ENCODE measurements at places on chromosomes 4 and X. TPM values are rescaled to one million over a fixed set of nuclear protein-coding genes. Genes with fewer than 3 reads are reported as not detected.
A peak's percentile ranks its signal among the peaks of the same experiment; 100 is the strongest.

The GRIA3 gene
- 0.45 TPM for polyA plus RNA-seq

DNA sequence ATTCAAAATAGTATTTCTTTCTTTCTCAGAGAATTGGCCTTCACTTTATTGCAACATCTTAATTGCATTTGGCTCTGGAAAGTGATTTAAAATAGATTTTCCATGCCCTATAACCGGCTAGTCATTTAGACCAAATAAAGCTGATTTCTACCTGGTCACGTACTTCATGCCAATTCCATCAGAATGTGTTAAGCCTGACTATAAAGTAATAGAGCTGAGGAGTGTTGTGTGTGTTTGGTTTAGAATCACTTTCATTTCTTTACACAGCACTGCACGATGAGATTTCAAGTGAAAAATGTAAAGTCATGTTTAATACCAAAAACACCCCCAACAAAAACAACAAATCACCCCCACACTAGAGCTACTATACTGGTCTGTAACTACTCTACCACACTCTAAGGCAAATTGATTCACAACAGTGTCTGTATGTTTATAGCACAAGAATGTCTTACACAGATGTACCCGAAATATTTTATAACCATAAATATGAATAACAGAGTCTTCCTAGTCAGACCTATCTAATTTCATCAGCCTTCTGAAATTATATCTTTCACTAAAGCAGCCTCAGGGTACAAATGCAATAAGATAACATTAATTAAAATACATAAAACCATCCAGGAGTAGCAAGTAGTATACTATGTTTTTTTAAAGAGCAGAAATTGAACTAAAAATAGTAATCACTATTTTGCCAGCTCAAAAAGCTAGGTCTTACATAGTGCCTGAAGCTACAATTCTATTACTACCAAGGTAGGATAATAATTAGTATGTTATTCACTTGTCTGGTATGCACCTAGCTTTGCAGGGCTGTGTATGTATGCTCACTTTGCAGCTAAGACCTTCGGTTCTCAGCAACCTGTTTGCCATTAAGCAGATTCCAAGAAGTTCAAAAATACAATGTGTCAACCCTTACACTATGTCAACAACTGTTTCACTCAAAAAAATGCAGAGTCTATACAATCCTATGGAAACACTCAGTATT is 28.4 kb downstream of the APBB2 start:
- no peak for DNase-seq

- no peak for DNase-seq
Observed at GRCh38 chr4:8005814-8006215, 66.2 kb upstream of the AFAP1 start.

The TCEAL3 gene
- 24.8 TPM for polyA plus RNA-seq

DNA sequence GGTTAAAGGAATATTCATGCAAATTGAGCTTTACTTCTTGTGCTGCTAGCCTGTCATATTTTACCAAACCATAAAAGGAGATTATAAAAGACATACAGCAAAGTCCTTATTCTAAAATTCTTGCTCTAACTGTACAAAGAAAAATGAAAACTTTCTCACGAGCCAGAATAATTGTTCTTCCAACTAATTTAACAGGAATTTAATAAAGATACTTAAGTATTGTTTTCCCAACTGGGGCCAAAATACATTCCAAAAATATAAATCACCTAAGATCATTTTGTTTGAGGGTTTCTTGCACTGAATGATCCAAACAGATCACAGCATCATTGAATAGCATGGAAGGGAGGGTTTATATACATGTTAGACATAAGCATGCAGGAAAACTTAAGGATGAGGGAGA is 127.1 kb upstream of the PCDH18 start:
- DNase-seq = no peak

DNA sequence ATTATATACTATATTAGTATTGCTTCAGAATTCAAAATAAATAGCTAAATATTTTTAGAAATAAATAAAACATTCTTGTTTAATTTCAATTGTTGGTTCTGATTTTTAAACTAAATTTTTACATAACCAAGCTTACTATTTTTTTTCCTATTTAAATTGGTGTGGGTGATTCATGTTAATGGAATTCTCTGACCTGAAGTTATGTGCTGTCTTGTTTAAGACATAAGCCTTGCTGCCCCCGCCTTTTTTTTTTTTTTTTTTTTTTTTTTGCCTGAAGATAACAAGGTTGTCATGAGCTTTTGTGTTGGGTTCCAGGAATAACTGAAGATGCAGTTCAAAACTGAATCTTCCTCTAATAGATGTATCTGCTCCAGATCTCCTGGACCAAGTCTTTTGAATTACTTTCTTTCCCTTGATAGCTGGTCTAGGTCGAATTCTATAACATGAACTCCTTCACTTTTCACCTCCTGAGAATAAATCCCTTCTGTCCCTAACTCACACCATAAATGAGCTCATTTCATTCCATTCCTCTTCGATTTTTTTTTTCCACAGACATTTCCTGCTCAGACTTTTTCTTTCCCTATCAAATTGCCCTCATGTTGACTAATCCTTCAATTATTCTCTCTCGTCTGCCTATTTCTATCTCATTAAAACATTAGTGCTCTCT is 261.5 kb upstream of the FTHL17 start:
- DNase-seq = no peak

DNA sequence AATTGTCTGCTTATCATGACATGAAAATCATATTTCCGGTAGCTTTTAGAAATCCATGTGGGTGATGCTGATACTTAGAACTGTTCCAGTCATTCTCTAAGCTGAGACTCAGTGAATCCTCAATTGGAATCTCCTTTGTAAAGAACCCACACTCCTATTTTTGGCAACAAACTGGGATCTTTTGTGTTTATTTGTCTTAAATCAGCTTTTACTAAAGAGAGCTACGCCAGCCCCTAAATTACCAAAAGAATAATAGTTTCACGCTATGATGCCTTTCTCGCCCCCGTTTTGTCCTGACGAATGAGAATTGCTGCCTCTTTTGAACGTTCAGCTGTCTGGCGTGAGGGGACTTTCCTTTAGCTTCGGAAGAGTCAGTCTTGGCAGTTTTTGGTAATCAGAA is 195.9 kb downstream of the SHOX start:
- DNase-seq = no peak

DNA sequence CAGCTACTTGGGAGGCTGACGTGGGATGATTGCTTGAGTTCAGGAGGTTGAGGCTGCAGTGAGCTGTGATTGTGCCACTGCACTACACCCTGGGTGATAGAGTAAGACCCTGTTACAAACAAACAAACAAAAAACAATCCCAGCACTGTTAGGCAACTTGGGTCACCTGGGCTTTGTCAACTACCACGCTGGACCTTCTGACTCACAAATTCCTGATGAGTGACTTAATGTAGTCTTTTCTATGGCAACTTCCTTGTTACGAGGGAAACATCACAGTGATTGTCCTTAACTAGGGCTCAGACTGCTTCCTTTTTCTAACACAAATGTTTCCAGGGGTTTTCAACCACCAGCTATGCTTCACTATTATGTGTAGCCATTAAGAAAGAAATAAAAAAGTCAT is 128.8 kb upstream of the GPC4 start:
- DNase-seq = no peak

The IRS4 gene
- polyA plus RNA-seq = 1.9 TPM

DNA sequence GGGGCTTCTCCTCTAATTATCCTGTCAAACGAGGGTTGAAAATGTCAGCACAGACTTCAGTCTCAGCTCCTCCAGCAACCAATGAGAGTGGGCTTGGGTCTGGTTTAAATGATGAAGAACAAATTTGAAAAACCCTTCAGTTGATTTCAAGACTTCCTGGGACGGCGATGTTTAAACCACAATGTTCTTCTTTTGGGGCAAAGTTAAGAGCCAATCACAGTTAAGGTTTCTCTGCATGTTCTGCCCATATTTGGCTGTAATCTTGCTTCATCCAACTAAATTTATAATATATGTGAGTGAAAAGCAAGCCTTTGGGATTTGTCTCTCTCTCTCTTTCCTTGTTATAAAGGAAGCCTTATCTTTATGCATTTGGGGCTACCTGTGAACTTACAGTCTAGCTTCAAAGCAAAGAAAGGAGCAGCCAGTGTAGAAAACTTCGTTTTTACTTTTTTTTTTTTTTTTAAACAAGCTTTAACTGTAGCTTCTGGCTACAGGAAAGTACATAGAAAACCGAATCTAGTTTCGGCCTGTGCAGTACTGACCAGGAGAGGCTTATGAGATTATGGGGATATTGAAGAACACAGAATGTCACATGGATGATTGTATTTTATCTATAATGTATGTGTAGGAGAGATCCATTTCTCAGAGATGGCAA is 46.8 kb upstream of the FAM9C start:
- DNase-seq = no peak

DNA sequence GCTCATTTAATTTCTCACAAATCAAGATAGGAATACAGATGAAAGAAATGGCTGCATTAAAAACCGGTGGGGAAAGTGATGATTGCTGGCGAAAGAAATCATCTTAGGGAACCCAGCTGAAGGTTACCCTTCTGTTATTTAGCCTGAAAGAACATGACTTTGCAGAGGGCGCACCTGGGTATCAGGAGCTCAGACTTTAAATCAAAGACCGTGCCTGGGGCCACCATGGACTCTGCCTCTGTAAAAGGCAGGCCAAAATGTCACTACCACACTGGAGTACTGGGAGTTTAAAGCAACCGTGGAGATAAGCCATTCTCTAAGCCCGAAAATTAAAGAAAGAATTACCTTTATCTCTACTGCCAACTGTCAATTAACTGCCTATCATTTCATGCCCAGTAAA is 24.3 kb downstream of the GPC3 start:
- DNase-seq = no peak

The TMPRSS11D gene
- 0.48 TPM for polyA plus RNA-seq

- no peak for DNase-seq
Observed at GRCh38 chr4:85522836-85523235, 47.9 kb downstream of the ARHGAP24 start.

DNA sequence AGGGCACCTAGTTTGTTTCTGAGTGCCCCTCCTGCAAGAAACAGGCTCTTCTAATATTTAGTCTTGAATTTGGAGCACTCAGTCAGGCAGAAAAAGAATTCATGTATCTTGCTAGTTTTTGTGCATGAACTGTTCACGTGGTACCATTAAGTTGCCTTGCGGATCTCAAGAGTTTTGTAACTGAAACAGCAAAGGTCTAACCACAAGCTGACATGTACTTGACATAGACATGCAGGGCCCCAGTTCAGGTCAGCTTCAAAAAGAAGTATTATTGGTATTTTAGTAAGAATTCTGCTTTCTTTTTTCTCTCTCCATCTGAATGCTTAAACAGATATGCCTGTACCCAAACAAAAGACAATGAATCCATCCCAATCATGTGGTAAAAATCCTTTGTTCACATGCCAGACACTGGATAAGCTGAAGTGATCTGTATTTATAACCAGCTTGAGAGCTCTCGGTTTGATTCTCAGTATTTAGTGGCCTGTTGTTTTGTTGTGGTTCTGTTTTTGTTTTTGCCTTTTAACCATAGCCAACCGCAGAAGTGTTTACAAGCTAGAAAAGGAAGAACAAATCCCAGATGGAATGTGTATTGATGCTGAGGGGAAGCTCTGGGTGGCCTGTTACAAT is 13.0 kb downstream of the RGN start:
- no peak for DNase-seq

GRCh38 chr4:27921231-27921630 is 1060.6 kb downstream of the STIM2 start:
- no peak for DNase-seq

The MAMLD1 gene
- 14.3 TPM for polyA plus RNA-seq

GRCh38 chr4:18247189-18247588 is 225.6 kb upstream of the LCORL start:
- no peak for DNase-seq

DNA sequence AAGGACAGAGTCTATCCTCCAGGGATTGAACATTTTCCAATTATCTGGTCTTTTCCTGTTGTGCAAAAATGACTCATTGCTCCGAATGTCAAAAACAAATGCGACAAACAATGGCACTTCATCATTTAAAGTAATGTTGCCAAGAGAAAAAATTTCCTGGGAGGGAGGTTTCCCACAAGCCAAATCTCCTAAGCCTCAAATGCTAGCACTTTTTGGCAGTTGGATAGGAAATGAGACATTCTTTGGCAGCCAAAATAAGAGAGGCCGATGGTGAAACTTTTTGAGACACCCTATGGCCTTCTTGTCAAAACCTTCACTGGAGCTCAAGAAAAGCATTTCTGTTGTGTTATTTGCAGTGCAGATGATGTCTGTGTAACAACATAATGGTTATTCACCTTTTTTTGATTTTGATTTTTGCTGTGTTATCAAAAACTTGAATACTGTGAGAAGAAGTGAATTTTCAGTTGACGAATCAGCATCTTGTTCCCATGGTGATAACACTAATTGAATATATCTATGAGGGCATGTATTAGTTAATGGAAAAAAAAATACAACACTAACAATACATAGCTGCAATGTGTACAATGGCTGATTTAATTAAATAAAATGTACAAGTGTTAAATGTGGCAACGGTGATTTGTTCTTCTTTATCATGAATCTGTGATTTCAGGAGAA is 333.8 kb downstream of the ANK2 start:
- peak; percentile 72 for DNase-seq

The MAGEB2 gene
- polyA plus RNA-seq = not detected

- no peak for DNase-seq
Observed at GRCh38 chr4:72468904-72469502, 100.0 kb downstream of the ADAMTS3 start.

The NDST3 gene
- 1.6 TPM for polyA plus RNA-seq

DNA sequence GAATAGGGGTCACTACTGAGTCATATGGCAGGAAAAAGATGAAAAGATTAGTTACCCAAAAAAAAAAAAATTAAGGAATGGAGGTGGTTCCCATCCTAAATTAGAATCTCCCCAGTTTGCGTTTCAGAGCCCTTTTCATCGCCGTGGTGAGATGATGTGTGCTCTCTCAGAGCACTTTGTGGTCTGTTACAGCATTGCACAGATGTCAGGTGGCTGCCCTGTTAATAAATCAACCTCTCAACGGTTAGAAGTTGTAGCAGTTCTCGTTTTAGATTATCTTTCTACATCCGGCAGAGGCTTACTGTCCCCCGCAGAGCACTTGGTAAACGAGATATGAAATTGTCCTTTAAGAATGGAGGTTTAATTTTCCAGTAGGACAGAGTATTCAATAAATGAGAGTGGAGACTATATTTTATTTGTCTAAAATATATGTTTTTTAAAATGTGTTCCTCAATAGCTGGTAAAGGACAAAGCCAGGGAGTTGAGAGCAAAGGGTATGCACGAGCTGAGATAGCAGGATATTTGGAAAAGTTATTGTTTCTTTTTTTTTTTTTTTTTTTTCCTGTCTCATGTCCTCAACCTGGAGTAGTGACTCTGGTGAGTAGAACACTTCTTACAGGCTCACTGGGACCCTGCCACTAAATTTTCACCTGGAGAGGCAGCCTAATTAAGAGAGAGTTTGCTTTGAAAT is 26.9 kb downstream of the AFF1 start:
- peak; percentile 32 for DNase-seq

- no peak for DNase-seq
Observed at GRCh38 chrX:12162420-12162819, 24.1 kb downstream of the FRMPD4 start.

The ADH4 gene
- polyA plus RNA-seq = 1.6 TPM

All from left lung (tissue), 14 donors.